NCI-H524 (cell line): ENCODE measurements at places on chromosomes 12 and 14.
A peak's percentile ranks its signal among the peaks of the same experiment; 100 is the strongest.

- no peak for DNase-seq
Observed at GRCh38 chr14:37198907-37199306, 1.2 kb downstream of the MIPOL1 start.

DNA sequence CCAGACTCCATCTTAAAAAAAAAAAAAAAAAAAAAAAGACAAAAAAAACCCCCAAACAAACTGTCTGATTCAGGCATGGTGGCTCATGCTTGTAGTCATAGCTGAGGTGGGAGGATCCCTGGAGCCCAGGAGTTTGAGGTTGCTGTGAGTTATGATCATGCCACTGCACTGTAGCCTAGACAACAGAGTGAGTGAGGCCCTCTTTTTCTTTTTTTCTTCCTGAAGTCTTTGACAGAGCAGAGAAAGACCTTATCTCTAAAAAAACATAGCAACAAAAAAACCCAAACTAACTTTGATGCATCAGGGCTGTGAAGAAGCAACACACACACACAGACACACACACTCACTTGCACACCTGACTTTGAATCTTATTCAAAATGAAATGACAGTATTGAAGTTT is 7.7 kb upstream of the AMN1 start:
- DNase-seq, result no peak

- DNase-seq, result no peak
Observed at GRCh38 chr12:43694879-43695278, 63.7 kb downstream of the PUS7L start.

GRCh38 chr12:19574601-19575000 is 135.3 kb downstream of the AEBP2 start:
- DNase-seq, result peak; percentile 63

DNA sequence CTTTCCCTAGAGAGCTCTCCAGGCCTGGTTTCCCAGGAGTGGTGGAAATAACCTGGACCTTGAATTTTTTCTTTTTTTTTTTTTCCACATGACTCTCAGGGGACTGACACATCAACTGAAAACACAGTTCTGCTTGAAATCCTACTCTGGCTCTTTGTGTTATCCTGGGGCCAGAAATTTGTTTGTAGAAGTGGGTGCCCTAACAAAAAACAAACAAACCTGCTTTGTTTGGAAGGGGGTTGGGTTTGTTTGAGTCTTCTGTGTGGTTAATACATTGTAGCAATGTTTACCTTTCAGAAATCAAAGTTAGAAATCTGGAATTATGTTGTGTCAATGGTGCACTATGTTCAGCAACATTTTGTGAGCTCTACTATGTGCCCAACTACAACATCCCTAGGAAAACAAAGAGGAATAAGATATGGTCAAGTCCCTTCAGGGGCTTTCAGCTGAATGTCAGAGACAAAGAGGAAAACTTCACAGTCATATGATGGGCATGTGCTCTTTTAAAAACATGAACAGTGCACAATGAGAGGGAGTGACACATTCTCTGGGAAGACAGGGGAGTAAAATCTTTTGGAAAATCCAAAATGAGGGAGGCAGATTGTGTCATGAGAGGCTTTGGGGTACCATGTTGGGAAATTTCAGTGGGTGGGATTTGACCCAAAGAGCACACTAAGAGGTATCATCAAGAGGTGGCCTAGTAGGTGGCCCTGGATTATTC is 1.5 kb upstream of the IGF1 start:
- no peak for DNase-seq

- no peak for DNase-seq
Observed at GRCh38 chr14:69327507-69327906, 67.5 kb downstream of the GALNT16 start.

DNA sequence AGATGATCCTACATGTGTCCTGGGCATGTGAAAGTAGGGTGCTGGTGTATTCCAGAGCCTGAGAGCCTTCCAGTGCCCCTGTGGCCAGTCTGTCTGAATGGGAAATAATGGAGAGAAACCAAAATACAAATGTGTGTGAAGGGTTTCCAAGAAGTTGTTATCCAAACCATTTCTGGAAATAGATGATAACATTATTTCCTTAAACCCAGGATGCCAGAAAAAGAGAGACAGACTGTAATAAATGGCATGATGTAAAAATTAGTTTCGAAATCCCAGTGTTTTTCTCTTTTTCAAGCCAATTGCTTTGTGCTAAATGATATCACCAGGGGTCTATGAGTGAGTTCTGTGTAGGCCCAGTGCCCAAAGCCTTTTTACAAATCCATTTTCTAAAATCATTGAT is 175.3 kb downstream of the PHLDA1 start:
- DNase-seq, result no peak

- no peak for DNase-seq
Observed at GRCh38 chr12:104959335-104959841, 1.3 kb upstream of the SLC41A2 start.

- DNase-seq, result no peak
Observed at GRCh38 chr14:103504991-103505565, 17.6 kb downstream of the CKB start.

DNA sequence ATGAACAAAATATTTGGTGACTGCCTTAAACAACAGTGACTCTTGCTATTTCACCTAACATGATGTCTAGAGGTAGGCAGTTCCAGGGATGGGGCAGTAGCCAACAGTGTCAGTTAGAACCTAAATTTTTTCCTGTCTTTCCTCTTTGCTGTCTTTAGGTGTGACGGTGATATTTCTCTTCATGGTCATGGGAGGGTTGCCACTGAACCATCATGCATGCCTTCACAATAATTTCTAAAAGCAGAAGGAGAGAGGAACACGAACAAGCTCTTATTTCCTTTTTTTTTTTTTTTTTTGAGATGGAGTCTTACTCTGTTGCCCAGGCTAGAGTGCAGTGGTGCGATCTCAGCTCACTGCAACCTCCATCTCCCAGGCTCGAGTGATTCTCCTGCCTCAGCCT is 2.4 kb downstream of the CCDC63 start:
- DNase-seq, result no peak
